Stimulated activated CD4-positive, alpha-beta T cell treated with anti-CD3 and anti-CD28 coated beads, Interleukin-12 subunit alpha, Interleukin-12 subunit beta, amount 100 ng/mL, for 24 hours (primary cell): ENCODE measurements at places on chromosomes 13 and 19.

- no peak for DNase-seq
Measured at GRCh38 chr13:27269114-27269665, 1.4 kb upstream of the RASL11A start.

DNA sequence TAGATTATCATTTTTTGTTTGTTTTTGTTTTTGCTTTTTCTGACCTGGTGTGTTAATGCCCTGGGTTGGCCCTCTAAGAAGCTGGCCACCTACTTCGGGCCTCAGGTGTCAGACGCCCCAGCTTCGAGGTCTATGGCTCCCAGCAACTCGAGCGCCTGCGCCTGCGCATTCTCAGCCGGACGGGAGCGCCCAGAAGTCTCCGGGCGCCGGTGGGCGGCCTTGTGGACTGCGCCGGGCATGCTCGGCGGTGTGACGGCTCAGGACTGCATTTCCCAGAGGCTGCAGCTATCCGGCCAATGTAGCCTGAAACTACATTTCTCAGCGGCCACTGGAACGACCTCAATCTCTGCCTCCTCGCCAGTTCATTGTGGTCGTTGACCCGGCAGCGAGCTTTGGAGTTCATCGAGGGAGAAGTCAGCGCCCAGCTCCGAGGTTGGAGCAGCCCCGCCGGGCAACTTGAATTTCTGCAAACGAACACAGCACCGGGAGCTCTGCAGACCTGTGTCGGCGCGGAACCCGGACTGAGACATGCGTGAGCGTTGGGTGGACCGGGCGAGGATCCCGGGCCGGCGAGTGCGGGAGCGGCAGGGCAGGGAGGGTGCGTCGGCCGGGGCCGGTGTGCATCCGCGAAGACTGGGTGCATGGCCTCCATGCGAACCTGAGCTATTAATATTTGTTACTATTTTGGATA lies at the start of gene ZNF30:
TSS of gene ZNF30 (plus strand) at position 219 of the 691 bp plus-strand sequence. CDS start 3,045 bp downstream, outside the sequence.
- DNase-seq: peak; percentile 73

- no peak for DNase-seq
Measured at GRCh38 chr13:43558326-43558725, 228.4 kb downstream of the ENOX1 start.

DNA sequence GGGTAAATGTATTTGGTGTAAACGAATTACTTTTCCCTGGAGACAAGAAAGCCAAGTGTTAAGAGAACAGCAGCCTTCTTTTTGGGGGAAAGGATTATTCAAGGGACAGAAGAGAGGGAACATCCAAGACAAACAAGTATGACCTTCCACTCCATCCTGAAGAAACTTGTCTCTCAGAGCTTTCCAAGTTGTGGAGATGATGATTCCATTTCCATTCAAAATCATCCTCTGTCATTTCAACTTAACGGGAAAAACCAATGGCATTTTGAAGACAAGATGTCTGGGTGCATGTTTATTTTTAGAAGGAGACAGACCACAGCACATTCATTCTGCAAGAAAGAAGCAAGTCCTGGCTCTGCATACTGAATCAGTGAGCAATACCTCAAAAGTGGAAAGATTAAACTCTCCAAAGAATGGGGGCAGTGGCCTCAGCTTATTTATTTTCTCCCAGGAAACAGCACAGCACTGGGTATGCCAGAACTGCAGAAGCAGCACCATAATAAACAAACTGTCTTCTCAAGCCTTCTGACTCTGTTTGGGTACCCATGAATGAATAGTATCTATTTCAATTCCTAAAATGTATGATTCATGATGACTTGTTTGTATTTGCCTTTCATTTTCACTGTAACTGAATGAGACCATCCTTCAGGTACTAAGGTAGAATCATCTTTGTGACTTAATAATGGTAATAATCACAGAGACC lies 541.0 kb downstream of the RFC3 start:
- no peak for DNase-seq

- DNase-seq: no peak
Measured at GRCh38 chr13:36945078-36945477, 25.0 kb upstream of the SMAD9 start.

- DNase-seq: no peak
Measured at GRCh38 chr13:73754727-73755292, 379.4 kb downstream of the KLF12 start.

DNA sequence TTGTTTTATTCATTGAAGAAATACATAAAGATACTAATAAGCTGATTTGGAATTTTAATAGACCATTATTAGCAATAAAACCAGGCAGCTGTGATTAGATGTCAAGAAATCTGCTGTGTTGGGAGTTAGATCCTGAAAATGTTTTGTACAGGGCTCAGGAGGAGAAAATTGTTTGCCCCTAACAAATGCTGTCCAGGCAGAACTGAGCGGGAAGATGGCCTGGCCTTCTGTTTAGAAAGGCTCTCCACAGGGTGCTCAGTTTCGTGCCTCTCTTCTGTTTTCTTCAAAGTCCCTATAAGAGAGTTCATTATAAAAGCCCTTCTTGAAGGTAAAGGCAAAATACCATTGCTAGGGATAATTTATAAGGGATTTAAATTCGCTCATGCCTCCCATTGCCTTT lies 64.1 kb downstream of the ERCC5 start:
- DNase-seq: no peak

DNA sequence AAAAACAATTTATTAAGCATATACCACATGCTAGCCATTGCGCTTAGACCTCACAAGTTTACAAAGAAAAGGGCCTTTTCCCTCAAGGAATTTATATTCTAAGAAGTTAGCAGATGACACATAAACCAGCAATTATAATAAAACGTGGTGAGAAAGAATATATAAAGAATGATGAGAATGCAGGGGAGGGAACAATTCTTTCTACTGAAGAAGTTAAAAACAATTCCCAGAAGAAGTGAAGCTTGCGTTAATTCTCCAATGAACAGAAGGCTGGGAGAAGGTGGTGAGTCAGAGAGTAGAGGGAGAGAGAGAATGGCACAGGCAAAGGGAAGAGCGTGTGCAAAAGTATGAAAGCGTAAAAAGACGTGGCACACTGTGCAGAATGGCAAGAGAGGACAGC lies 69.5 kb upstream of the ZDHHC20 start:
- no peak for DNase-seq

DNA sequence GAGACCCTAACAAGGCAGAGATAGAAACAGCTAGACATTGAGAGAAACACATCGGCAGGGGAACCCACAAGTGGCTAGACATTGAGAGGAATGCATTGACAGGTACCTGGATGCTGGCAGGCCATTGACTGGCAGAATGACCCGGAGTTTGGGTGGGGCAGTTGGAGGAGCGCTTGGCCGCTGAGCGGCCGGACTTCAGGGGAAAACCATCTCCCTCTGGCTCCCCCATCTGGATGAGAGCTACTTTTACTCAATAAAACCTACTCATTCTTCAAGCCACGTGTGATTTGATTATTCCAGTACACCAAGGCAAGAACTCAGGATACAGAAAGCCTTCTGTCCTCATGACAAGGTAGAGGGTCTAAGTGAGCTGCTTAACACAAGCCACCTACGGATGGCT lies 473.4 kb downstream of the SLITRK5 start:
- DNase-seq: no peak

- DNase-seq: no peak
Measured at GRCh38 chr13:36288794-36289391, 8.7 kb downstream of the CCDC169 start.

GRCh38 chr19:16343156-16343555 lies 18.5 kb downstream of the KLF2 start:
- DNase-seq: no peak
